ENCODE measurements at places on chromosomes 11 and 22. TPM values are rescaled to one million over a fixed set of nuclear protein-coding genes. Genes with fewer than 3 reads are reported as not detected.

DDTL gene
- 5.6 TPM for total RNA-seq

CBLIF gene
- total RNA-seq: not detected

SEC14L6 gene
- total RNA-seq: 13.9 TPM

OR52L1 gene
- total RNA-seq: not detected

SYT7 gene
- 5.7 TPM for total RNA-seq
